ENCODE measurements at places on chromosomes 2 and 18.

- DNase-seq = no peak
Observed at GRCh38 chr2:105403783-105404698, 5.2 kb upstream of the FHL2 start.

DNA sequence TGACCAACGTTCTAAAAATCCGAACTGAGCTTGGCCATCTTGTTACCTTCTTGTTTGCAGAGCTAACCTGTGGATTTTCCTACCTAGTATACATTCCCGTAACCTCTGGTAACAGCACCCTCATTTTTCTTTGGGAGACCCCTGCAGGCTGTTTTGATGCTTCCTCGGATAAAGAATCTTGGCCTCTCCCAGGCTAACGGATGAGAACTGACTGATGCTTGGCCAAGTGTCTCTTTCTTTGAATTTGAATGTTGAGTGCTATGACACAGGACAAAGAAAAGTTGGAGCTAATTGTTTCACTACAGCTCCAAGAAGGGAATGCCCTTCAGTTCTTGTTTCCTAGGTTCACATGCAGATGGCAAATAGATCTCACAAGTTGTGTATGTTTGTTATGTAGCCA, 19.3 kb upstream of the CAVIN2 start:
- DNase-seq = peak; percentile 80

- peak; percentile 44 for DNase-seq
Observed at GRCh38 chr18:48540251-48541025, 1.6 kb downstream of the CTIF start.

DNA sequence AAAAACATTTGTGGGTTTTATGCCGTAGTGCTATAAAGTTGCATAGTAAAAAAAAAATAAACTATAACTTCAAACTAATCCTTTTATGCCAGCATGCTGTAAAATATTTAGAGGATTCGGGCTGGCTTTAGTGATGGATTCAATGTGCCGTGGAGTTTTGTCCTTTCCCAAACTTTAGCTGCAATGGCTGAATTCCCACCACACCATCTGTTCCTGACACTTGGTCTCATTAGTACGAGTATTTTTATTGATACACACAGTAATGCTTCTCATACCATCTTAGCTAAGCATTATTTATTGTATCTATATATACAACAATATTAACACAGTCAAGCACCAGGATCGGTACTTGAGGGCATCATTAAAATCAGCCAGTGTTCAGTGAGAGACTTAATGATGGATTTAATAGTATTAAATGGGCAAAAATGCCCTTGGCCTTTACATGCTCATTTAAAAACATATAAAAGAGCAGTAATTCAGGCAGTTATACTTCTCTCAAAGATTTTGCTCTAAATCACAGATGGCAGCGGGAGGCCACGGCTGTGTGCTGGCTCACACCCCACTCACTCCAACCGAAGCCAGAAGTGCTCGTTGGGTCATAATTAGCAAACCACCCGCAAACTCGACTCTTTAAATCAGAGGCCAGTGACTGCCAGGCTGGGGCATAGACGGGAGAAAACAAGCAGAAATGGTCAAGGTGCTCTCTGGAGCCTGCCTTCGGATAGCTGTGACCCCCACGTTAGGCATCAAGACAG, 297.0 kb upstream of the REV1 start:
- DNase-seq = no peak

DNA sequence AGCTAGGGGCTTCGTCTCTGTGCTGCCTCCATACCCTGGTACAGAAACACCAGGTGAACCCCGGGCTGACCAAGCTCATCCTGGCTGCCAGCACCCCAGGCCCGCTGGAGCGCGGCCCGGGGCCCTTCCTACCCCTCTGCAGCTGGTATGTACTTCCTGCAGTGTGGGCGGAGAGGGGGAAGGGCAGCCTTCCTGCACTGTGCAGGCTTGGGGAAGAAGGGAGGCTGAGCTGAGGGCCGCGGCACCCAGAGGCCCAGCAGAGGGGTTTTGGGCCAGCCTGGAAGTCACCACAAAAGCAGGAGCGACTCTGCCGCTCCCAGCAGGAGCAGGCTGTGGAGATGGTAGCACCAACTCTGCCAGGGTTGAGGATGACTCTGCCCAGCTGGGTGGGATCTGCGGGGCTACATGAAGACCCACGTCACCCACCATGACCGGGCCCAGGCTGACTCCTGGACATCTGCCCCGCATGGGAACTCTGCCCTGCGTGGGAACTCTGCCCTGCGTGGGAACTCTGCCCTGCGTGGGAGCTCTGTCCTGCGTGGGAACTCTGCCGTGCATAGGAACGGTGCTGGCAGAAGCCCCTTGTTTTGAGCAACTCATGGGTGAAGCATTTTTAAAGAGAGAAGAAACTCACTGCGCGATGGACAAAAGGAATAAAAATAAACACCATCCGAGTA, 273.3 kb downstream of the NDUFA10 start:
- no peak for DNase-seq

- DNase-seq = no peak
Observed at GRCh38 chr2:166673986-166674385, 179.9 kb upstream of the SCN7A start.

DNA sequence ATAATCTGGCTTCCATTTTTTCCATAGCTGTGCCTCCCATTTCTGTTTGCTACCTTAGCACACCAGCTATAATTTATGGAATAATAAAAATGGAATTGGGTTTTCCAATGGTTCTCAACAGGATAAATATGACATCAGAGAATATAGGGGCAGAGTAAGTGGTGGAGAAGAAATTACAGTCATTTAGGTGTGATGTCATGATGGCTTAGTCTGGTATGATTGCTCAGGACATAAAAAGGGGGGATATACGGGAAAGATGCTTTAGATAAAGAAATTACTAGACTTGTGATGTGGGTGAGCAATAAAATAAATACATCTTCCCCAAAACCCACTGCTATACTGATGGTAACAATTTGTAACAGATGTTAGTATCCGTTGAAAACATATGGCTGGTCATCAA, 21.6 kb upstream of the KIF5C start:
- DNase-seq = no peak

GRCh38 chr2:98896416-98896815, 39.6 kb downstream of the CRACDL start:
- DNase-seq = no peak

DNA sequence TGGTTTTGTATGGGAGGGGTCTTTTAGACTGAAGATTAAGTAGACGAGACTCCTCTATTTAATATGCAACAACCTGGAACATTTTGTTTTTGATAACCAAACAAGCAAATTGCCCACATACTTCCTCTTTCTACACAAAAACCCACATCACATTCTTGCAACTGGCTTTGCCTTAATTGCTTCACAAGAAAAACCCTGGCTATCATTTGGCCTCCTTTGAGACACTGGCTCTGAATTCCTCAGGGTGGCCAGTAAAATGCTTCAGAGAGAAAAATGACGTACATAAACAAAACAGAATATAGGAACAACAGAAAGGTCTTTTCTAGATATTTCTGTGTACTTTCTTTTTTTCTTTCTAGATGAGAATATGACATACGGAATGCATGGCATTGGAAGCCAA, 103.0 kb downstream of the TRIB2 start:
- DNase-seq = no peak

DNA sequence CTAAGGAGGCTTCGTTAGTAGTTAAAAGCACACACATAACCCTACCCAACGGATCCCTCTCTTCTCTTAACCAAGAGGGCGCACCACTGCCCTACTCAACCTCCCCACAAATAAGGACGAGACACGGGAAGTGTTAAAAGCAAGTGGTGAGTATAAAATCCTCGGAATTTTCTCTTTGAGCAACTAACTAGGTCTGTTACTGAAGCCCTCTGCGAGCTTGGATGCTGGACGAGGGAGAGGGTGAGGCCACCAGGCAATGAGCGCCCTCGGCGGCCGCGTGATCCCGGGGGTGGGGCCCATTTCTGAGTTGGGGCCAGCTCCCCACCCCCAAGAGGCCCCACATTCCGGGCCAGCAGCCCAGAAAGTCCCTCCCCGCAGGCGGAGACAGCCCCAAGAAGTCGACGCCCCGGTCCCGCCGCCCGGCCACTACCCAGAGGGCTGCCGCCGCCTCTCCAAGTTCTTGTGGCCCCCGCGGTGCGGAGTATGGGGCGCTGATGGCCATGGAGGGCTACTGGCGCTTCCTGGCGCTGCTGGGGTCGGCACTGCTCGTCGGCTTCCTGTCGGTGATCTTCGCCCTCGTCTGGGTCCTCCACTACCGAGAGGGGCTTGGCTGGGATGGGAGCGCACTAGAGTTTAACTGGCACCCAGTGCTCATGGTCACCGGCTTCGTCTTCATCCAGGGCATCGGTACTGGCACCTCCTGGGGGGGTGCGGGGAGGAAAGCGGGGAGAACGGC, at the start of gene CYBRD1:
Gene CYBRD1 (plus strand): TSS at position 423 of the 736 bp plus-strand sequence. CDS start 72 bp downstream, at position 495.
- peak; percentile 70 for DNase-seq

- DNase-seq = no peak
Observed at GRCh38 chr2:652881-653480, 24.2 kb downstream of the TMEM18 start.

GRCh38 chr2:226888378-226888965, 52.6 kb downstream of the RHBDD1 start:
- DNase-seq = peak; percentile 51

DNA sequence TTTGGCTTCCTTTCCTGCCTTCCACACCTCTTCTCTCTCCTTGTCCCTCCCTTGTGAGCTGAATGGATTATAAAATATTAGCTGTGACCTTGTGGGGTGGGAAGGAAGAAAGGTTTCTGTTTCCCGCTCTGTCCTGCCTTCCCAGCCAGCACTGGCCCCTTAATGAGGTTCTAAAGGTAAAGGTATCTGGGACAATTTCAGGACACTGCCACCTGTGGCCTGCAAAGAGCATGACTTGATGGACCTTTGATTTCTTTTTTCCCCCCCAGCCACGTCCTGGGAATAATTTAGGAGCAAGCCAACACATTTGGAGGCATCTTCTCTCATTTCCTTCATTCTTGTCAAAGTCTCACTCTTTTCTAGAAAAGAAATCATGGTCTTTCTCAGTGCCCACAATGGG, 246.7 kb upstream of the EPAS1 start:
- no peak for DNase-seq

DNA sequence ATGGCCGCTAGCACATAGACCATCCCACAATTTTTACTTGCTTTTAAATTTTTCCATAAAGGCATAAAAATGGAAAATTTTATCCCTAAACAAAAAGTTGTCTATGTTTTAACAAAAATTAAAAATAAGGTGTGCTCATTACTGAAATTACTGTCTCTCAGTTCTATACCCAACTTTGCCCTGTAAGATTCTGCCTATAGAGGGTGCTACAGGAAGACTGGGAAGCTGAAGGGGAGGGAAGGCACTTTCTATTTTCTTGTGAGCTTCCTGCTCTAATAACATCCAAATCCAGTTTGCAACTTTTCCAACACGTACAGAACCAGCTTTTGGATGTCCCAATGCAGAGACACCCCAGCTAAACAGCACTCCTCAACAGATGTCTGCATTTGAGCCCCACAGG, 666.9 kb downstream of the PLCL1 start:
- DNase-seq = no peak

DNA sequence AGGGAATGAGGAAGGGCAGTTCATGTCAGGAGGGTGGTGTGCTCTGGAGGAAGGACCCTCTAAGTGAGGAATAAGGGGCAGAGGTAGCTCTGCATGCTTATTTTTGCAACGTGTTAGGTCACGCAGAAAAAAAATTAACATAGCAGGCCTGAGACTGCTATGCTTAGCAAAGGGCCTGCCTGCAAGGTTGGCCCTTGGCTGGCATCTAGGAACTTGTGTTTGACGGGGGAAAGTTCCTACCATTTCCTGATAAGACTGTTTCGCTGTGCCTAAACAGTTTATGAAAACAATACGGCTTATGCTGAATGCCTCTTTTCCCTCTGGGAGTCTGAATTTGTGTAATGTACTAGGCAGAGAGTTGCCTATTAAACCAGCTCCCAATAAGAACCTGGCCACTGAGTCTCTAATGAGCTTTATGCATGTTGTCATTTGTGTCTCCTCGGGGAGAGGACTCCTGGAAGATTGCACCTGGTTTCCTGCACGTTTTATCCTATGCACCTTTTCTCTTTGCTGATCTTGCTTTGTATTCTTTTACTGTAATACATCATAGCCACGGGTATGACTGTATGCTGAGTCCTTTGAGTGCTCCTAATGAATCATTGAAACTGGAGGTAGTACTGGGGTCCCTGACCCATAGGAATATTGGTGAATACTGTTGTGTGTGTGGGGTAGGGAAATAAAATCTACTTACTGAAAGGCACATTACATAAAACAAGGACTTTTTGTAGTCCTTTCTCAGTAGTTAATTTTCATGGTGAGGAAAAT, 169.0 kb downstream of the PRPF40A start:
- no peak for DNase-seq

GRCh38 chr18:76823161-76823538, 793 bp downstream of the ZNF236 start:
- no peak for DNase-seq

GRCh38 chr18:21680161-21680560, 24.4 kb downstream of the ABHD3 start:
- no peak for DNase-seq

GRCh38 chr2:101679037-101679726, 18.3 kb upstream of the MAP4K4 start:
- no peak for DNase-seq

Data from NCI-H460 (cell line).